ENCODE measurements at places on chromosomes 12 and 14.
A peak's percentile ranks its signal among the peaks of the same experiment; 100 is the strongest.

DNA sequence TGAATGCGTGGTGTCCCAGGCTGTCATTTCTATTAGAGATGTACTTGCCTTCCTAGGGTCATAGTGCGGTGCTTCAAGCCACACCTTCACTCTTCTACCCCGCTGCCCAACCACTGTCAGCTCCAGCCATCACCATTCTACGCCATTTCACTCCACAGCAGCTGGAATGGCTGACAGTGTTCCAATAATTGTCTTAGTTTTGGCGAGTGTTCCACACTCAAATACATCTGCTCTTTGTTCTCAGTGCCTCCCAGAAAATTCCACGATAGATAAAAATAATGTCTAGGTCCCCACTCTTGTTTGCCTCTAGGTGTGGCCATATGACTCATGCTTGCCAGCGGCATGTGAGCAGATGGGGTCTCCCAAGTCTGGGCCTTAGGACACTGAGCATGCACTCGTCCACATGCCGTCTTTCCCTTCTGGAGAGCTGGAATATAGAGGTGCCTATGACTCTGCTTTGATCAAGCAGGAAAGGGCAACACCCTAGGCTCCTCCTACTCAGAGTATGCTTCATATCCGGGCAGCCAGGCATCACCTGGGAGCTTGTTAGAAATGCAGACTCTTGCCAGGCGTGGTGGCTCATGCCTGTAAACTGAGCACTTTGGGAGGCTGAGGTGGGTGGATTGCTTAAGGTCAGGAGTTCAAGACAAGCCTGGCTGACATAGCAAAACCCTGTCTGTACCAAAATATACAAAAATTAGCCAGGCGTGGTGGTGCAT, 163.0 kb downstream of the BRMS1L start:
- DNase-seq, result no peak

GRCh38 chr12:120495731-120496412, at the start of gene DYNLL1:
DYNLL1 (plus strand) TSS chr12:120496113; CDS start chr12:120496422, 309 bp downstream.
- DNase-seq, result peak; percentile 98

DNA sequence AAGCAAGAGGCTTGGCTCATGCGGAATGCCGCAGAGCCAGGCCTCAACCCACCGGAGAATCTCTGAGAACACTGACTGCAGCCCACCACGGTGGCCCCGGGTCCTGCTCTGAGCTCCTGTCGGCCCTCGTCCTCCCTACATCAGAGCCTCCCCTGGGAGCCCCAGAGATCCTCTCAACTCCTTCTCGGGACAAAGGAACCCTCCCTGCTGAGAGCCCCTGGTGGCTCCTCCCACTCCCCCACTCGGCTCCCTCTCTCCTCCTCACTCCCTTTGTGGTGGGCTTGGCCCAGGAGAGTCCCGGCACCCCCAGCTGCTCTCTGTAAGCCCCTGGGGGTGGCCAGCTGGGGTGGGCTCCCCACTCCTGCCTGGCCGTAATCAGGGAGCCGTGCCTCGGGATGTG, 11.1 kb upstream of the INF2 start:
- no peak for DNase-seq

GRCh38 chr12:63093084-63093483, 57.9 kb downstream of the AVPR1A start:
- no peak for DNase-seq

DNA sequence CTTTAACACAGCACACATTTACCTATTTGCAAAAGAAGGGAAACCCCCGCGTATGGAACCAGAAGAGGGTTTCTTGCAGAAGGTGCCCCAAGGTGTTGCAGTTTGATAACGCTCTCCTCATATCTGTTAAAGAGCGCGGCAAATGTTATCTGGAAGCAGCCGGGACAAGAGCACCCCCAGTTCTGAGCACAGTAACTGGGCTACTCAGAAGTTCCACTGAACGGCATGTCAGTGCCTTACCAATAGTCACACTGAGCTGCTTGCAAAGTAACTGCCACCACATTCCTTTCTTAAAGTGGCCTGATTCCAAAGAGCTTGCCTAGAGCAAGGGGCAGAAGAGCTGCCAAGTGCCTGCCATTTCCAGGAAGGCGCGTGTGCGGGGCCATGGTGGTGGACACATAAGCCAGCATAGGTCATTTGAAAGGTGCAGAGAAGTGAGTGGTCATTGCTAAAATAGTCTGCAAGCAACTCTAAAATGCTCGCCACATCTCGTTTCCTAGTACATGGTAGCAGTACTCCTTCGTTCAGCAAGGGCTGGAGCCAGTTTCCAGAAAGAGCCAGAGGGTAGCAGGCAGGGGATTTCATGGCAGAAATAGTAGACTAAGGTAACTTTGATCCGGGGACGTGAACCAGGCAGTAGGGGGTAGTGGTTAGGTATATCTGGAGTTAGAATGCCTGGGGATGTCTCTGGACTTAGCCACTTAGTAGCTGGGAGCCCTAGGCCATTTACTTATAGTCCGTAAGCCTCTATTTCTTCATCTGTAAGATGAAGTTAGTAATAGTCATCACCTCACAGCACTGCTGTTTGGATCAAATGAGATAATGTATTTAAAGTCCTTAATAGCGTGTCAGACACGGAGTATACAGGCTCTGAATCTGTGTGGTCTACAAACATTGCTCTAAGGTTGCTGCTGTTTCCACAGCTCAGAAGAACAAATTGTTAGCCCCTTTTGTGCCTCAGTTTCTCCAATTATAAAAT, 37.6 kb downstream of the SPTB start:
- no peak for DNase-seq
